NB4 (cell line): ENCODE measurements at places on chromosomes 1 and 21.

GRCh38 chr21:38504066-38504465 lies 5.8 kb upstream of the ERG start:
- DNase-seq, result no peak

- no peak for DNase-seq
These were observed 11.2 kb downstream of the C8B start for GRCh38 chr1:56954664-56955063.

- DNase-seq, result no peak
These were observed 58.3 kb downstream of the CD46 start for GRCh38 chr1:207810173-207810572.

DNA sequence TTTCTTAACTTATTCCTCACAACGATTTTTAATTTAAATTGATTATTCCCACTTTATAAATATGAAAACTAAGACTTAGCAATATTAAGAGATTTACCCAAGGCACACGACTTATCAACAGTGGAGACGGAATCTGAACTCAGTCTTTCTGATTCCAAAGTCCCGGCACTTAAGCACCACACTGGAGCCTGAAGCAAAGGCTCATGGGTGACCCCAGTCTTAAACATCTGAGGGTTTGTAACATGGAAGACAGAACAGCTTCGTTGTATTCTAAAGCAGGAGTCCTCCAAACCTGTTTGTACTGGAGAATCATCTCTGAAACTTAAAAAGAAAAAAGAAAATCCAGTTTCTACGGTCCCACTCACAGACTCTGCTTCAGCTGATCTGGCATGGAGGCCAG lies 519.5 kb downstream of the SMYD3 start:
- DNase-seq, result no peak

DNA sequence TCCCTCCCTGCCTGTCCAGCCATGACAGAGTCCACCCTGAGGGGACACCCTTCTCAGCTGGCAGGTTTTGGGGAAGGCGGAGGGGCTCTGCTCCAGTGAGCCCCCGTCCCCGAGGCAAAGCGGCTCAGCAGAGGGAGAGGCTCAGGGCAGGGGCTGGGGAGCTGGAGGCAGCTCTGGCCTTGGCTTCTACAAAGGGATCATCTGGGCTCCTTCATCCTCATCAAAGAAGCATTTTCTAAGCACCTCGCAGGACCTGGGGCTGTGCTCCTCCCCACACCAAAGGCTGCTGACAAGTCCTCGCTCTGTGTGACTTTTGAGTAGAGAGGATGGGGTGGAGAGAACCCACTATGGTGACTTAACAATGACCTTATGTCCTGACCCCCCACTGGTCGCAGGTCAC lies 21.0 kb upstream of the CLSTN1 start:
- no peak for DNase-seq

- DNase-seq, result no peak
These were observed 4.1 kb upstream of the PTAFR start for GRCh38 chr1:28180306-28181305.

- no peak for DNase-seq
These were observed 69.6 kb downstream of the PTPRU start for GRCh38 chr1:29305943-29306342.

DNA sequence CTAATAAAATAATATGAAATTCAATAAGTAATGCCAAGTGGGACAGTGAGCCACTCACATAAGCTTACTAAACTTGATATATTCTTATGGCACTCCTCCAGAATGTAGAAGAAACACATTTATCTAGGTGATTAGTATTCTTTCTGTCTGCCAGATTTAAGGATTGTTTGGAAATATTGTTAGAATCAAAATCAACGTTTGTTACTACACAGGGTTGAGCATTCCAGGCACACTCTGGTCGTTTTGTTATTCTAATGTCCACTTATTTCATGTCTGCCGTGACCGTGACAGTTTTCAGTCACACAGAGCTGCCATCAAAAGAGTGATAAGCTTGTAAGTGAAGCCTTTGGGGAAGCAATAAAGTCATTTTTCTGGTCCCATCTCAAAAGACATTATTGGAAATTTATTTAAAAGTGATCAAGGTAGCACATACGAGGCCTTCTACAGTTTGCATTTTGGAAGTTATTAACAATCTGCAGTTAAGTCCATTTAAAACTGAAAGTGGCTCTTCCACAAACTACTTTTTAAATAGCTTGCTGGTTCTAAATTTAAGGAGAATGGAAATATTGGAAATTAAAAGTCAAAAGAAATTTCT lies 38.0 kb downstream of the NFIA start:
- DNase-seq, result no peak

- DNase-seq, result no peak
These were observed 140.8 kb downstream of the FMN2 start for GRCh38 chr1:240232530-240232929.

DNA sequence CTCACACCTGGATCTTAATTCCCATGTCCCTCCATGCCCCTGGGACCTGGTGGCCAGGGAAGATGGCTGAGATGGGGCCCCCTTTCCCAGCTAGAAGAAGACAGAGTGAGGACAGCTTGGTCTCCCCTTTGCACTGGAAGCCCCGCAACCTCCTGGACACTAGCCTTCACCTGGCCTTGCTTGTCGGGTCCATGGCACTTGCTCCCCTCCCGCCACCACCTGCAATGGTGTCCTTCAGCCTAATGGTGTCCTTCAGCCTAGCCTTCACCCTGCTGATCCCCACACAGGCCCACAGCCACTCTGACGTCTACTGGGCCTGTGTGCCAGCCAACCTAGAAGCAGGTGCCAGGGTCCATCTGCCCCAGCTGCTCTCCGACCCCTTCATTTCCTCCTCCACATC lies 45.9 kb upstream of the EDN2 start:
- DNase-seq, result no peak

DNA sequence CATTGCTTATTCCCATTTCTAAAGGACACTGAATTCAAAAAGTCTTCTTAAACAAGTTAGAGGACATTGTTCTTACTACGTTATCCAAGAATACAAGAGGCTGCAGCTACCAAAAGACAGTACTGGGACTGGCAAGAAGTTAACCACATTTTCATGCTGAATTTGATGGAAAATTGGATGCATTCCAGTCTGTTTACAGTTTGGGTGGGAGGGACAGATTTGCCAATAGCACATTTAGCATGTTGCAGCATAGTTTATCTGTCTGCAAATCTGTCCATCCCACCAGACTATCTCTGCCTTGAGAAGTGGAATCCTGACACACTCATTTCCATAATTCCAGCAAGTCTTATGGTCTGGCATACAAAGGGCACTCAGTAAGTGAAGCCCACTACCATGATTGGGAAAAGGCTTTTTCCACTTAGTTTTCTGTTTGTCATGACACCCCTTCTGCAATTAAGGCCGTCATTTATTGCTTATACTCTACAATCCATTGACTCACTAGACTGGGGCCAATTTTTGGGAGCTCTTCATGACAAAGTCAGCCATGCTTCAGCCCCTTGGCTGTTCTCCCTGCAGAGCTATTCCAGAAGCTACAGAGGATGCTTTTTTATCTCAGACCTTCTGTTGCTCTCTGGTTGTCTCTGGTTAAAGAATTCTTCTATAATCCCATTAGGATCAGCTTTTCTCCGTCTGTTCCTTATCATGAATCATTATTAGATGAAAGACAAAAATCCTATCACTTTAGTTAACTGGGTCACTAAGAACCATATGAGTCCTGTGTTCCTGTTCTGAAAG lies 355.8 kb upstream of the PTBP2 start:
- no peak for DNase-seq

DNA sequence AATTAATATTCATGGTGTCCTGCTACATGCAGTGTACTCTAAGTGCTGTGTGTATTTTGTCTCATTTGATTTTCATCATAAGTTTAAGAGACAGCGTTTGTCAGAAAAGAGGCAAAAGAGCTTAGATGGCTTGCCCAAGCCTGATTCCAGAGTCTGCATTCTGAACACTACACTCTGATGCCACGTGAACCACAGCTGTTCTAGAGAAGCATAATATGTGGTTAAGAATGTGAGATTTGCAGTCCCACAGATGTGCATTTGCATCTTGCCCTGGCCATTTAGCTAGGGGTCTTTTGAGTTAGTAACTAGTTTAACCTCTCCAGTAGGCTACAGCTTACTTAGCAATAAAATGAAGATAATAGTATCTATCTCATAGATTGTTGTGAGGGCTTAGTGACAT lies 9.2 kb upstream of the GADD45A start:
- DNase-seq, result no peak

GRCh38 chr21:40151611-40152010 lies 284.4 kb downstream of the PCP4 start:
- DNase-seq, result no peak

GRCh38 chr1:43312663-43313515 lies 12.1 kb downstream of the TIE1 start:
- DNase-seq, result no peak

DNA sequence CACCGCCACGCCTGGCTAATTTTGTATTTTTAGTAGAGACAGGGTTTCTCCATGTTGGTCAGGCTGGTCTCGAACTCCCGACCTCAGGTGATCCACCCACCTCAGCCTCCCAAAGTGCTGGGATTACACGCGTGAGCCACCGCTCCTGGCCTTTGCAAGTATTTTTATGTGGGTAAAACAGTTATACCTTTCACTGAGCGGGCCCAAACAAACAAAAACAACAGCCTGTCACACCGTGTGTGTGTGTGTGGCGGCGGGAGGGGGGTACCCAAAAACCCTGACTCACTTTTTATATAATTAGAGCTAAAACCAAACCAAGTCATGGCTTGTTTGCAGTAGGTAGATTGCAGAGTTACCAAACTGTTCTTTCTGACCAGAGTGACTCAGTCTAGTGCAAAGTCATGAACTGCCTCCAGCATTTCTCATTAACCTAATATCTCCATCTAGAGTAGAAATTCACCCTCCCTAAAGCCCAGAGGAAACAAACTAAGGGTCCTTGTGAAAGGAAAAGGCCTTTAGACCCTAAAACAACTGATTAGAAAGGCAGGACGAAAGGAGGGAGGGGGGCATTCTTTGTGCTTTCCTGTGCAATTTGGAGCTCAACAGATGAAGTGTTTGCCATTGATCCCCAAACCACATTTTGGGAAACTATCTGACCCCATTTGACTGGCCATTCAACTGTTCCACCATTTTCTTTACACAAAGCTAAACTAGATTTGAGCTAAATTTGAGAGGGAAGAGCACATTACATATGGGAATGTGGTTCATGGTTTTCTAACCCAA lies 181.0 kb downstream of the DHRS3 start:
- DNase-seq, result peak; percentile 41

DNA sequence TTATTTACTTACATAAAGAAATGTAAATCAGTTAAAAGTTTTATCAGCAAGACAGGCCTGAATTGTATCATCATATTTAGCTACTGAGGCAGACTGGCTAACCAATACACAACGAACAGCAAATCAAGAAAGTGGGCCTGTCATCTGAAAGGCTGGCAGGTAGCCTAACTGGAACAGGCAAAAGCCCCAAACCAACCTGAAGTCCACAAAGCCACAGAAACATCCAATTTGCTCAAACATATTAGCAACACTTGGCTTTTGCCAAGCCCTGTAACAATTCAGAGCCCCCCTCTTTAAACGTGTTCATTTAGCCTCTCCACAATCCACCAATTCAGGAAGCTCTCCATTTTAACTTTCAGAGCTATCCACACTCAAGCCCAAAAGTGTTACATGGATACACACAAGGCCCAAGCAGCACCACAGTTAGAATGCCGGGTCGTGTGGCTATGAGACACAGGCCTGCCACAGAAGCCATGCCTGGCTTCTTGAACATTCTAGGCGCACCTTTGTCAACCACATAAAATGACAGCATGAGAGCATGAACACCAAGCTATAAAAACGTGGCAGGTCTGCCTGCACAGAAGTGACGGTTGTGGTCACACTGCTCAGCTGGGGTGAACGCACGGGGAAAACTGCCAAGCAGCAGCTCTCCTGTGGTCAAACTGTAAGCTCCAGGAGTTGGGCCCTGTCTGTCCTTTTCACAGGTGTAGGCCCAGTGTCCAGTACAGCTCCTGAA lies 49.3 kb downstream of the CD34 start:
- peak; percentile 83 for DNase-seq

GRCh38 chr1:1629430-1630190 lies 2.4 kb upstream of the MMP23B start:
- DNase-seq, result no peak

GRCh38 chr1:177799746-177800145 lies 170.1 kb downstream of the SEC16B start:
- no peak for DNase-seq
